ENCODE measurements at places on chromosomes 16 and 17.
A peak's percentile ranks its signal among the peaks of the same experiment; 100 is the strongest.

GRCh38 chr16:19583665-19584300 is 28.3 kb downstream of the VPS35L start:
- DNase-seq, result no peak

- no peak for DNase-seq
These were observed 3.1 kb upstream of the PSMB10 start for GRCh38 chr16:67939507-67940445.

GRCh38 chr17:29968271-29968670 is 26.8 kb downstream of the EFCAB5 start:
- no peak for DNase-seq

GRCh38 chr17:41415833-41416335 is 8.5 kb downstream of the KRT37 start:
- DNase-seq, result no peak

GRCh38 chr17:57420734-57421717 is 164.7 kb downstream of the MSI2 start:
- peak; percentile 67 for DNase-seq

- DNase-seq, result no peak
These were observed 121.6 kb downstream of the DNAH9 start for GRCh38 chr17:11719856-11720255.

DNA sequence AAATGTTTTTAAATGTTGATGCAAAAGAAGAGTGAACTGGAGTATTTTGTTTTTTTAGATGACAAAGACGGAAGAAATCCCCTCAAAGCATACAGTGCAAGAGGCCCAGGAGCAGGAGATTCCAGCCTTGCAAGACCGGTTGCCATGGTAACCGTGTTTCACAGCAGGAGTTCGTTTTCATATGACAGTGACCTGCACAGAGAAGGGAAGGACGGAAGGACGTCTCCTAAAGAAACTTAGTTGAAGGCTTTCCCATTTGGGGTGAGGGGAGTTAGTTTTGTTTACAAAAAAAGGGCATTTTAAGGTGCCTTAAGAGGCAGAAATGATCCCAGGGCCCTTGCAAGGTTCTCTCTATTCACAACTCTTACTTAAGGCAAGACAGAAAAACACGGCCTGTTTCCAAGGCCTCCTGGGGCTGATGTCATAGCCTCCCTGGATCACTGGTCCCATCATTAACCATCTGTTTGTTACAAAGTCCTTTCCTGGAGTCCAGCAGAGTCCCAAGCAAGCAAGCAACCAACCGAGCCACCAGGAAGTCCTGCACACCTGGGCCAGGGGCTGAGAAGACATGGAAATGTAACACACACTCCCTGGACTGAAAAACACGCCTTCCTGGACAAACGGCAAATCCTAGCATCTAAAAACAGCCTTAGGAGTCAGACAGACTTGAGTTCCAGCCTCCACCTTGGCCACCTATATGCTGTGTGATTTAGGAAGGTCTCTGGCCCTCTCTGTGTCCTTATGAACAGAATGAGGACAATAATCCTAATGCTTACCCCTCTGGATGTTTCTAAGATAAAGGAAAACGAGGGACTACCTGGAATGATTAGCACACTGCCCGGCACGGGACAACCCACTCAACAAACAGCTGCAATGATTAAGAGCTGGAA is 30.3 kb upstream of the RPH3AL start:
- DNase-seq, result peak; percentile 14

DNA sequence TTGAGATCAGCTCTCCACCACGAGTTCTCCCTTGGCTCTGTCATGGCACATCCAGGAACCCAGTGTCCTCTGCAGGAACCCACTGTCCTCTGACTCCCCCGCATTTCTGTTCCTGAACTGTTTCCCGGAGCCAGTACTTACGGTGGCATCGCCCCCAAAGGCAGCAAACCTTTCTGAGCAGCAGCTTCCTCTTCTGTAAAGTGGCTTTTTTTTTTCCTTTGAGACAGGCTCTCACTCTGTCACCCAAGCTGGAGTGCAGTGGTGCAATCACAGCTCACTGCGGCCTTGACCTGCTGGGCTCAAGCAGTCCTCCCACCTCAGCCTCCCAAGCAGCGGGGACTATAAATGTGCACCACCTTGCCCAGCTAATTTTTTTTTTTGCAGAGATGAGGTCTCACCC is 32.2 kb downstream of the NAGPA start:
- no peak for DNase-seq

- no peak for DNase-seq
These were observed 3.9 kb upstream of the DNASE1L2 start for GRCh38 chr16:2232094-2232990.

DNA sequence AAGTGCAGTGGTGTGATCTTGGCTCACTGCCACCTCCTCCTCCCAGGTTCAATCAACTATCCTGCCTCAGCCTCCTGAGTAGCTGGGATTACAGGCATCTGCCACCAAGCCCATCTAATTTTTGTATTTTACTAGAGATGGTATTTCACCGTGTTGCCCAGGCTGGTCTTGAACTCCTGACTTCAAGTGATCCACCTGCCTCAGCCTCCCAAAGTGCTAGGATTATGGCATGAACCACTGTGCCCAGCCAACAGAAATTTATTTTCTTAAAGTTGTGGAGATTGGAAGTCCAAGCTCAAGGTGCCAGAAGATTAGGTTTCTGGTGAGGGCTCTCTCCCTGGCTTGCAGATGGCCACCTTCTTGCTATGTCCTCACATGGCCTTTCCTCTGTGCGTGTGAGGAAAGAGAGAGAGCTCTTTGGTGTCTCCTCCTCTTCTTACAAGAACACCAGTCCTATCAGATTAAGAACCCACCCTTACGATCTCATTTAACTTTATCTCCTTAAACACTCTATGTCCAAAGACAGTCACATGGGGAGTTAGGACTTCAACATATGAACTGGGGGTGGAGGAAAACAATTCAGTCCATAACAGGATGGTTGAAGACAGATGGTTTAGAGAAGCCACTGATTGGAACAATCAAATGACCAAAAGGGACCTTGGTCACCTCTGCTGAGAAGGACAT is 31.8 kb downstream of the C16orf82 start:
- no peak for DNase-seq

DNA sequence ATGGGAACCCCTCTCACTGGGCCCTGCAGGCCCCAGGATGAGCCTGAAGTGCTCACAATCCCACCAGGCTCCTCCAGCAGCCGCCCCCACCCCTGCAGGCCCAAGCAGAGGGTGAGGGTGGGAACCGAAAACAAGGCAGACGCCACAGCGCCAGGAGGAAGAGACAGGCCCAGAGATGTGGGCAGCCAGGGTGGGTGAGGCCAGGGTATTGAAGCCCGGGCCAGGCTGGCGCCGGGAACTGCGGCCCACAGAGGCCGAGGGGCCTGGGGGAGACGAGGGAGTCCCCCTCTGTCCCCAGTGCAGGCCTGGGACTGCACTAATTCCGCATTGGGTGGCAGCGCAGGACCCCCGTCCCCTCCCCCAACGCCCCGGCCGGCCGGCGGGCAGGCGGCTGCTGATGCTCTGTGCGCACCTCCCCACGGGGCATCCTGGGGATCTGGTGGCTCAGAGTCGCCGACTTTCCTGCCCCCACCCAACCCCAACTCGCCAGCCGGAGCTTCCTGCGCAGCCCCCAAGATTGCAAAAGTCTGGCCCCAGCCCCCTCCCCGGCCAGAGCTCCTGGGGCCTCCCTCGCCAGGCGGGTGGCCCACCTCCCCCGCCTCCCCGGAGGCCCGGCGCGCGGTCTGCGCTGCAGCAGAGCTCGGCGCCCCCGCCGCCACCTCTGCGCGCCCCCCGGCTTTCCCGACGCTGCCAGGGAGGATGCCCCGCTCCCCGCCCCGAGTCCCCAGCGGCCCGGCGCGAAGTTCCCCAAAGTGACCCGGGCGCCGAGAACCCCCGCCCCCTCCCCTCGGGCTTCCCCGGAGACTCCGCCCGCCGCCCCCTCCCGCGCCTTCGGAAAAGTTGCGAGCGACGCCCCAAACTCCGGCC is 107.8 kb downstream of the ENGASE start:
- no peak for DNase-seq

DNA sequence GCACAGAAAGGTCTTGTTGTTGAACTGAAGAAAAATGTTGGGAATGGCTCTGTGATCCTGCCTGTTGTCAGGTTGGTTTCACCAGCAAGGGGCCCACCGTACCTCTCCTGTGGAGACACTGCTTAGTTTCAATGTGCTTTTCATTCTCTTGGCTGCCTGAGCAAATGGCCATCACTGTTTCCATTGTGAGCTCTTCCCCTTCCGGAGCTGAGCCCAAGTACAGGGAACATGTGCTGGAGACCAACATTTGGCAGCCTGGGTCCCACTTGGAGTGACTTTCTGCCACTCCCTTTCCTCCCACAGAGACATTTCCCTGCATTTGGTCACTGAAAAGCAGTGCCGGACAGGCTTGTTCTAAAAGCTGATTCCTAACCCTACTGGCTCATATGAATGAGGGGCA is 23.1 kb downstream of the GABARAPL2 start:
- no peak for DNase-seq

- DNase-seq, result peak; percentile 43
These were observed 538 bp upstream of the FCSK start for GRCh38 chr16:70453892-70454221.

DNA sequence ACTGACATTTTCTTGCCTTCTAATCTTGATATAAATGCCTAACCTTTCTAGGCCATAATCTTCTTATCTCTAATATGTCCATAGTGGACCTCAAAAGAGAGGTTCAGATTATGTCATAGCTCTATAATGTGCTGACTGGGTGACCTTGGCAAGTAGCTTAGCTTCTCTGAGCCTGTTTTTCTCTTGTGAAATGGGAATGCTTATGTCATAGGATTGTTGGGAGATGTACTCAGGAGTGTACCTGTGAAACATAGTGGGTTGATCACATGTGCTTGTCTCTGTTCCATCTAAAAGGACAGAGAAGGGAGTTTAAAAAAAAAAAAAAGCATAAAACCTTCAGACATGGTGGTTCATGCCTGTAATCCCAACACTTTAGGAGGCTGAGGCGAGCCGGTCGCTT is 2.4 kb downstream of the MED9 start:
- no peak for DNase-seq

- DNase-seq, result no peak
These were observed 9.3 kb upstream of the SLC16A5 start for GRCh38 chr17:75078284-75079022.

DNA sequence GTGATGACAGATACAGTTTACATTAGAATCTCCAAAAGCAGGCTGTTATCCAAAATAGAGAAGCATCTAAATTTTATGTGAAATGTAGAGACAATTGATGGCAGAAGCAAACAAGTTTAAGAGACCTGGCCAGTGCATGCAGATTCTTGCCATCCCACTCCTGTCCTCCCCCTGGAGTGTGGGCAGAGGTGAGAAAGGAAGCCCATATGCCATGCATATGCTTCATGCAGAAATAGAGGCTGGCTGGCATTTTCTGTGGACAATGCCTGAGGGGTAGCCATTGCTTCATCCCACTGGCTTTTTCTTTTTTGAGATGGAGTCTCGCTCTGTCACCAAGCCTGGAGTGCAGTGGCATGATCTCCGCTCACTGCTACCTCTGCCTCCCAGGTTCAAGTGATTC is 382.1 kb downstream of the RBFOX1 start:
- DNase-seq, result no peak

- no peak for DNase-seq
These were observed 14.0 kb upstream of the RNF135 start for GRCh38 chr17:30956764-30957374.

DNA sequence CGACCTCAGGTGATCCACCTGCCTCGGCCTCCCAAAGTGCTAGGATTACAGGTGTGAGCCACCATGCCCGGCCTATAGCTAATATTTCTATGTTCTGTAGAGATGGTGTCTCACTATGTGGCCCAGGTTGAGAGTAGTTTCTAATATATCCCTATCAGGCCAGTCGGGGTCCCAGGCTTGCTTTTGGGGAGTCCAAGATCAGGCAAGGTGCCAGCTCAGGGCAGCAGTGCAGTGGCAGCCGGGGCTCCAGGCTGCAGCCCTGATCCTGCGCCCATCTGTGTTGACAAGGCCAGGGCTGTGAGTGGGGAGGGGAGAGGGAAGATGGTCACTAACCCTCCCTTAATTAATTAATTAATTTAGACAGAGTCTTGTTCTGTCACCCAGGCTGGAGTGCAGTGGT is 77.6 kb upstream of the CDC42EP4 start:
- no peak for DNase-seq

DNA sequence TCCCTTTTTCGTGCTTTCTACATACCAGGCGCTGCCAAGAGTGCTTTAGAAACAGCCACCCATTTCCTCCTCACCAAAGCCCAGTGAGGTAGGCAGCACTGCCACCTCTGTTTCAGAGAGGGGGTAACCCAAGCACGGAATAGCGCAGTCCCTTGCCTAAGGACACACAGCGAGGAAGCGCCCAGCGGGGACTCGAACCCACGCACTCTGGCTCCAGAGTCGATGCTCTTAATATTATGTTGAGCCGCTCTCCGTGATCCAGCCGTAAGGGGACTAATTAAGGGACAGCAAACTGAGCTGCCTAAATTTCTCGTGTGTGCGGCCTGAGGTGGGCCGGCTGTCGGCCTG is 497 bp downstream of the CES1 start:
- no peak for DNase-seq
